ENCODE measurements at places on chromosomes 6 and 20. TPM values are rescaled to one million over a fixed set of nuclear protein-coding genes. Genes with fewer than 3 reads are reported as not detected.

SOBP gene
- total RNA-seq, result 2.6 TPM

- no peaks in the 10 kb centered on the region for H3K36me3 ChIP-seq
- no peak overlapping the region for H3K4me3 ChIP-seq
- no peaks in the 10 kb centered on the region for H3K4me1 ChIP-seq
- H3K27ac ChIP-seq, result no peak overlapping the region
- no peak for DNase-seq
- H3K27me3 ChIP-seq, result no peaks in the 10 kb centered on the region
Observed at GRCh38 chr6:136523196-136523595, 27.0 kb downstream of the MAP7 start.

CFB gene
- 1.5 TPM for total RNA-seq

C6orf47 gene
- 13.4 TPM for total RNA-seq

GRCh38 chr20:36830791-36831691, 44.9 kb upstream of the TLDC2 start:
- DNase-seq, result no peak
- H3K27ac ChIP-seq, result peak overlapping the region; percentile 25
- peaks cover 13% of the 10 kb centered on the region for H3K36me3 ChIP-seq
- no peaks in the 10 kb centered on the region for H3K27me3 ChIP-seq
- H3K4me1 ChIP-seq, result peaks cover 48% of the 10 kb centered on the region

- peaks cover 83% of the 10 kb centered on the region for H3K27me3 ChIP-seq
- no peak overlapping the region for H3K27ac ChIP-seq
Observed at GRCh38 chr6:38985839-38986238, 62.7 kb upstream of the GLP1R start.

- DNase-seq, result no peak
- H3K4me1 ChIP-seq, result peaks cover 35% of the 10 kb centered on the region
- H3K36me3 ChIP-seq, result peaks cover 6% of the 10 kb centered on the region
- H3K27me3 ChIP-seq, result no peaks in the 10 kb centered on the region
- H3K4me3 ChIP-seq, result no peak overlapping the region
- H3K27ac ChIP-seq, result no peak overlapping the region
Observed at GRCh38 chr20:4153661-4154238, 138.4 kb upstream of the RNF24 start.

SEMG1 gene
- not detected for total RNA-seq

DNA sequence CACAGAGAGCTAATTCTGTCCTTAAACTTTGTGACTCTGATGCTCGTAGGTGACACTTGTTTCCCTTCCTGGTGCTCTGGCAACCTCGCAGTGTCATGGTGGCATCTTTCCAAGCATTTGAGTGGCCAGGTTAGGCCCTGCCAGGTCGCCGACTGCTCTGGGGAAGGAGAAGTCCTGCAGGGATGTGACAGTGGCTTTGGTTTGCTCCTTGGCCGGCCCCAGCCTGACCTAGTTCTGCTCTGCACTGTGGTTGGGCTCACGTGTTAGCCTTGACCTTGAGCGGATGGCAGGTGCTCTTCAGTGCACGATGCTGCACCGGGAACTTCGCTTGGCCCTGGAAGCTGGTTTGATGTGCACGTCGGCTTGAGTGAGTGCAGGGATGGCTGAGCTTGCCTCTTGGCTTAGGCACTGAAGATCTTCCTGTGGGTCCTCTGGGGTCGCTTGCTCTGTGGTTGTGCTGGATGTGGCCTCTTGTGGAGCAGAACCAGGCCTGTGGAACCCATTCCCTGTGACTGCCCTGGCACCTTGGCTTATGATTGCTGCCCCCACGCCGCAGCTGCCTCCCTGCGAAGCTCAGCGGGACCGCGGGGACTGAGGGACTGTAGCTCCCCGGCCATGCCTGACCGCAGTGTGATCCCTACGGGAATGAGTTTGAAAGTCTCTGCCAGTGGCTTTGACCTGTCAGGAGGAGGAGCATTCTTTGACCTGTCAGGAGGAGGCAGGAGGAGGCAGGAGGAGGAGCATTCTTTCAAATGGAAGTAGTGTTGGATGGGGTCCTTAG, 8.7 kb downstream of the OSBPL2 start:
- DNase-seq, result no peak
- H3K27ac ChIP-seq, result no peak overlapping the region
- no peaks in the 10 kb centered on the region for H3K27me3 ChIP-seq
- no peak overlapping the region for H3K4me3 ChIP-seq

DNA sequence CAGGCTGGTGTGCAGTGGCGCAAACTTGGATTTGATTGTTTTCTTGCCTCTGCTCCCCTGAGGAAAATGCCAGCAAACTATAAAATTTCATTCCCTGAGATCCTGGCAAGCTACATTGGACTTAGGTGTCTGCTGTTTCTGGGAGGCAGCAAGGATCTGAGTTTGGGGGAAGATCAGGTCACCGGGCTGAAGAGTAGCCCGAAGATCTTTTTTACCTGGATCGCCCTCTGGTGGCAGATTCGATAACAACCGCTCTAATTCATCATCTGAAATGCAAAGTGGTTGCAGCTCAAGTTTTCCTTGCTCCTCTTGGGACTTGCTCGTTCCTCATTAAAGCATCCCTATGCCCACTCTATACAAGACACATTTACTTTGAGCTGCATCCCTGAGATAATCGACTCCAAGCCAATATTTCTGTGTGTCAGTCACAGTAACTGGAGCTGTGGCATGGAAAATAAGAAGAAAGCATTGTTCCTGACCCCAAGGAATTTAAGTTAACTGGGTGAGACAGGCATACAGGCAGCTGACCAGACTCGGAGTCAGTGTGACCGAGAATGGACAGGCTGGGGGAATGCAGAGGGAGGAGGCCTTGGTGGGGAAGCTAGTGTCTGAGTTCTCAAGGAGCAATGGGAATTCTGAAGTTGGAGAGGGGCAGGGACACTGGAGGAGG, 131.8 kb upstream of the PROKR2 start:
- no peaks in the 10 kb centered on the region for H3K4me1 ChIP-seq
- peak; percentile 38 for DNase-seq
- H3K27ac ChIP-seq, result no peak overlapping the region

IBTK gene
- total RNA-seq, result 36.6 TPM

PLA2G7 gene
- total RNA-seq, result 2.8 TPM

GRCh38 chr6:51562198-51562597, 525.2 kb downstream of the PKHD1 start:
- H3K4me1 ChIP-seq, result no peaks in the 10 kb centered on the region
- no peak overlapping the region for H3K27ac ChIP-seq
- no peak overlapping the region for H3K4me3 ChIP-seq
- H3K36me3 ChIP-seq, result no peaks in the 10 kb centered on the region
- H3K27me3 ChIP-seq, result no peaks in the 10 kb centered on the region

GRCh38 chr6:34867484-34867883, 20.4 kb downstream of the TAF11 start:
- no peak overlapping the region for H3K4me3 ChIP-seq
- H3K36me3 ChIP-seq, result peaks cover 24% of the 10 kb centered on the region
- no peak for DNase-seq
- H3K4me1 ChIP-seq, result no peaks in the 10 kb centered on the region
- no peak overlapping the region for H3K27ac ChIP-seq
- no peaks in the 10 kb centered on the region for H3K27me3 ChIP-seq

DNA sequence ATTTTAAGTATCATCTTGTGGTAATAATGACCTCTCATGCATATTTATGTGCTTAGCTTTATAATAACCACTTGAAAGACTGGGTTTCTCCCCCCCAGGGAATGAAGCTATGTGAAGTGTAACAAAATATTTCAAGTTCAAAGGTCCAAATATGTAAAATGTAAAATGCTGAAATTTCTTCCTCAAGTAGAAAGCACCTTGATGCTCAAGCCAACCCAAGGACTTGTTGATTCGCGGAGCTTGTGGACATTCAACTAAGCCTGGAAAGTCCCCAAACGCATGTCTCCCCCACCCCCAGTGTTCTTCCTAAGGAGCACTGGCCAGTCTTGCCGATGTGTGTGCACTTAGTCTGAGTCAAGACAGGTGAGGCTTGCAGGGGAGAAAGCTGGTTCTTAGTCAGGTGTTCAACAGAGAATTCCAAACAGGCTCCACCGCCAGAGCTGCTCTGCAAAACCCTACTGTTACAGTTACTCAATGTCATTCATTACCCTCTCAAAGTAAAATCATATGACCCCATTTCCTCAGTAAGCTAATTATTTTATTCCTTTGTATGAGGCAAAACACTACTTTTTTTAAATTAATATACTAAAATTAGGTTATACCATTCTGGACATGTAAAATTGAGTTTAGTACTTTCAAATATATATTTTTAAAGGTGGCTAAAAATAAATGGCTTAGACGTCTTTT, 46.9 kb upstream of the QKI start:
- no peaks in the 10 kb centered on the region for H3K27me3 ChIP-seq
- DNase-seq, result no peak
- H3K36me3 ChIP-seq, result no peaks in the 10 kb centered on the region
- no peak overlapping the region for H3K27ac ChIP-seq
- H3K4me1 ChIP-seq, result no peaks in the 10 kb centered on the region

- H3K27me3 ChIP-seq, result no peaks in the 10 kb centered on the region
- no peak overlapping the region for H3K27ac ChIP-seq
- DNase-seq, result no peak
Observed at GRCh38 chr20:12166053-12166717, 248.5 kb downstream of the BTBD3 start.

ETV7 gene
- total RNA-seq, result 1.0 TPM

GCM1 gene
- total RNA-seq, result 0.07 TPM

MUC21 gene
- total RNA-seq, result not detected

DNA sequence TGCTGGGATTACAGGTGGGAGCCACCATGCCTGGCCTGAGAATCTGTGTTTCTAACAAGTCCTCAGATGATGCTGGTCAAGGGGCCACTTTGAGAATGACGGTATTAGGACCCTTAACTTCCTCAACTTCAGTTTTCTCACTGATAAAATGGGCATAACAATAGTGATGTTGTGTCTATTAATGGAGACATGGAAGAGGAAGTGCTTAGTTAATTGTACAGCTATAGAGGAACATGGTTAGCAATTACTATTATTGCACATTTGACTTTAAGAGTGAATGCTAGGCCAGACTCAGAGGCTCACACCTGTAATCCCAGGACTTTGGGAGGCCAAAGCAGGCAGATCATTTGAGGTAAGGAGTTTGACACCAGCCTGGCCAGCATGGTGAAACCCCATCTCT, 12.7 kb downstream of the DPPA5 start:
- H3K27ac ChIP-seq, result no peak overlapping the region
- peaks cover 10% of the 10 kb centered on the region for H3K4me1 ChIP-seq
- no peak for DNase-seq
- H3K4me3 ChIP-seq, result no peak overlapping the region

GRCh38 chr6:151196555-151196954, 43.2 kb upstream of the AKAP12 start:
- DNase-seq, result no peak
- no peak overlapping the region for H3K4me3 ChIP-seq
- no peak overlapping the region for H3K27ac ChIP-seq
- H3K4me1 ChIP-seq, result no peaks in the 10 kb centered on the region
- H3K36me3 ChIP-seq, result no peaks in the 10 kb centered on the region

- H3K4me3 ChIP-seq, result no peak overlapping the region
- no peaks in the 10 kb centered on the region for H3K36me3 ChIP-seq
- H3K4me1 ChIP-seq, result no peaks in the 10 kb centered on the region
- DNase-seq, result no peak
- H3K27me3 ChIP-seq, result no peaks in the 10 kb centered on the region
Observed at GRCh38 chr20:21781446-21782075, 76.1 kb downstream of the PAX1 start.

- no peaks in the 10 kb centered on the region for H3K27me3 ChIP-seq
- H3K4me1 ChIP-seq, result no peaks in the 10 kb centered on the region
- H3K27ac ChIP-seq, result no peak overlapping the region
- H3K4me3 ChIP-seq, result no peak overlapping the region
- no peak for DNase-seq
- no peaks in the 10 kb centered on the region for H3K36me3 ChIP-seq
Observed at GRCh38 chr6:77774457-77774856, 121.6 kb downstream of the MEI4 start.

BNIP5 gene
- not detected for total RNA-seq

AURKA gene
- total RNA-seq, result 80.1 TPM

- H3K27me3 ChIP-seq, result peaks cover 17% of the 10 kb centered on the region
- H3K27ac ChIP-seq, result no peak overlapping the region
- H3K4me3 ChIP-seq, result no peak overlapping the region
- H3K4me1 ChIP-seq, result no peaks in the 10 kb centered on the region
Observed at GRCh38 chr20:10316582-10316981, 98.0 kb downstream of the SNAP25 start.

DNA sequence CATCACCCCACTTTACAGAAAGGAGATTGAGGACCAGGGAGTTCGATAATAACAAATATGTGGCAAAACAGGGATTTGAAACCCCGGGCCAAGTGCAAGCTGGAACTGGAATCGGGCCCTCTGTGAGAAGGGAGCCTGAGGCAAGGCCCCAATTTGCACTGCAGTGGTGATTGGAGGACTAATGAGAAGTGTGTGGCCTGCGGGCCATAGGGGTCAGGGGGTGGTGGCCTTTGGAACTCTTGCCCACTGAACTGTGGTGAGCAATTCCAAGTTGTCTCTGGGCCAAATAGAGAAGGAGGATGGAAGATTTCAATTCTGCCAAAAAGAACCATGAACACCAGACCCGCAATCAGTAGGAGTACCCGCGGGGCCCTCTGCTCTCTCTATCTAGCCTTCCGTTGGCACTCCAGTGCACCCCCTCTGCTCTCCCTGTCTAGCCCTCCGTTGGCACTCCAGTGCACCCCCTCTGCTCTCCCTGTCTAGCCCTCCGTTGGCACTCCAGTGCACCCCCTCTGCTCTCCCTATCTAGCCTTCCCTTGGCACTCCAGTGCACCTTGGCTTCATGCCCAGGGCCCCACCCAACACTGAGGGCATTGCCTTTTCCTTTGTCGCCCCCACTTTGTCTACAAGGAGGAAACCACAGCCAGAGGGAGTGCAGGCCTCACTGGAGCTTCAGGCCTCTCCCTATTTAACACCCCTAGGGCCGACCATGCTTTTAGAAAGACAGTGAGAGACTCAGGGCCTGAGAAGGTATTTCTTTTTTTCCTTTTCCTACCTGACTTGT, 6.0 kb upstream of the PTPRA start:
- no peaks in the 10 kb centered on the region for H3K36me3 ChIP-seq
- no peak overlapping the region for H3K4me3 ChIP-seq

GRCh38 chr6:167679122-167679736, 147.5 kb upstream of the AFDN start:
- H3K27ac ChIP-seq, result no peak overlapping the region
- no peaks in the 10 kb centered on the region for H3K27me3 ChIP-seq
- H3K4me1 ChIP-seq, result peaks cover 10% of the 10 kb centered on the region
- no peaks in the 10 kb centered on the region for H3K36me3 ChIP-seq
- H3K4me3 ChIP-seq, result no peak overlapping the region

GRCh38 chr6:39806278-39806677, 14.1 kb downstream of the DAAM2 start:
- H3K4me1 ChIP-seq, result no peaks in the 10 kb centered on the region
- H3K27ac ChIP-seq, result no peak overlapping the region
- peaks cover 81% of the 10 kb centered on the region for H3K27me3 ChIP-seq
- H3K4me3 ChIP-seq, result no peak overlapping the region

DNA sequence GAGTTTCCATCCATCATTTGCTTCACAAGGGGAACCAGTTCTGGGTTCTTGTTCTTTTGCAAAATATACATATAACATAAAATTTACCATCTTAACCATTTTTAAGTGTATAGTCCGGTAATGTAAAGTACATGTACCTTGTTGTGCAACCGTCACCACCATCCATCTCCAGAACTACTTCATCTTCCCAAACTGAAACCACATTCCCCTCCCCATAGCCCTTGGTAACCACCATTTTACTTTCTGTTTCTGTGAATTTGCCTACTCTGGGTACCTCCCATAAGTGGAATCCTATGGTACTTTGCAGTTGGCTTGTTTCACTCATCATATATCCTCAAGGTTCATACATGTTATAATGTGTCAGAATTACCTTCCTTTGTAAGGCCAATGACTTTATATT, 70.3 kb upstream of the DSP start:
- H3K4me3 ChIP-seq, result no peak overlapping the region
- H3K27me3 ChIP-seq, result no peaks in the 10 kb centered on the region
- DNase-seq, result no peak
- H3K36me3 ChIP-seq, result no peaks in the 10 kb centered on the region
- H3K4me1 ChIP-seq, result peaks cover 7% of the 10 kb centered on the region
- no peak overlapping the region for H3K27ac ChIP-seq

CASS4 gene
- 0.17 TPM for total RNA-seq

All from HCT116 (cell line).